Muscle of arm (tissue), 14 donors: ENCODE measurements at places on chromosomes 11 and 22. TPM values are rescaled to one million over a fixed set of nuclear protein-coding genes. Genes with fewer than 3 reads are reported as not detected.

C11orf87 gene
- 0.13 TPM for polyA plus RNA-seq

OR2AG1 gene
- polyA plus RNA-seq: not detected

PICALM gene
- 119 TPM for polyA plus RNA-seq

PEX26 gene
- polyA plus RNA-seq: 11.8 TPM

GSTT4 gene
- polyA plus RNA-seq: not detected

BATF2 gene
- polyA plus RNA-seq: 0.77 TPM

GAB4 gene
- not detected for polyA plus RNA-seq

- DNase-seq: peak; percentile 89
Measured at GRCh38 chr11:69791276-69792180, 16.4 kb upstream of the FGF4 start.

DNA sequence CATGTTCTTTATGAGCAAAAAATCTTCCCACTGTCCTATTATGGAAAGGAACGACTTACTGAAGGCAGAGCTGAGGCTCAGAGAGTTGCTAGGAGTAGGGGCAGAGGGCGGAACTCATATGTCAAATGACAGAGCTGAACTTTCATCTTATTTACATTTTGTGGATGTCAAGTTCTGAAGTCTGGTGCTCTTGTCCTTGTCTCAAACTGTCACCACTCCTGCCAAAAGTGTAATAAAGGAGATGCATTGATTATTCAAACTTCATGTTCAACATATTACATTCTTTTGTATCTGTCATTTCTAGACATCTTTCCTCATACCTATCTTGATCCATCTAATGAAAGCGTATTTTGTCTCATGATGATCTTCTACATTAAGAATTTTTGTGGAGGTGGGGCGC lies 57.1 kb upstream of the C11orf87 start:
- no peak for DNase-seq

- DNase-seq: no peak
Measured at GRCh38 chr11:111361874-111362273, 17.2 kb downstream of the POU2AF1 start.

DNA sequence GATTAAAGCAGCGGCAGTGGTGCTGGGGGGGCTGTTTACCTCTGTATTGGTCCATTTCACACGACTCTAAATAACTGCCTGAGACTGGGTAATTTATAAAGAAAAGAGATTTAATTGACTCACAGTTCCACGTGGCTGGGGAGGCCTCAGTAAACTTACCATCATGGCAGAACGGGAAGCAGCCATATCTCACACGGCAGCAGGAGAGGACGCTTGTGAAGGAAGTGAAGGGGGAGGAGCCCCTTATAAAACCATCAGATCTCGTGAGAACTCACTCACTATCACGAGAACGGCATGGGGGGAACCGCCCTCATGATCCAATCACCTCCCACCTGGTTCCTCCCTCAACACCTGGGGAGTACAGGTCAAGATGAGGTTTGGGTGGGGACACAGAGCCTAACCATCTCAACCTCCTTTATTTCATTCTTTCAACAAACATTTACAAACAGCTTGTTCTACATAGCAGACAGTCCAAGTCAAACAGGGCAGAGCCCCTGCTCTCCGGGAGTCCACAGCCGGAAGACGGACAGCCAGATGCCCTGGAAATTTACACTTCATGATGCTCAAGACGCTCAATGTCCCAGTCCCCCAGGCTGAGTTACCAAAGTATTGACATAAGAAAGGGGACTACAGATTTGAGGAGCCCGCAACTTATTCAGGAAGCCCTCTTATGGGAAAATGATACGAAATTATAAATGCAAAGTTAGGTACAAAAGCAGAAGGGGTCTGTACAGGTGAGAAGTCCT lies 26.3 kb upstream of the HMGXB4 start:
- no peak for DNase-seq

DNA sequence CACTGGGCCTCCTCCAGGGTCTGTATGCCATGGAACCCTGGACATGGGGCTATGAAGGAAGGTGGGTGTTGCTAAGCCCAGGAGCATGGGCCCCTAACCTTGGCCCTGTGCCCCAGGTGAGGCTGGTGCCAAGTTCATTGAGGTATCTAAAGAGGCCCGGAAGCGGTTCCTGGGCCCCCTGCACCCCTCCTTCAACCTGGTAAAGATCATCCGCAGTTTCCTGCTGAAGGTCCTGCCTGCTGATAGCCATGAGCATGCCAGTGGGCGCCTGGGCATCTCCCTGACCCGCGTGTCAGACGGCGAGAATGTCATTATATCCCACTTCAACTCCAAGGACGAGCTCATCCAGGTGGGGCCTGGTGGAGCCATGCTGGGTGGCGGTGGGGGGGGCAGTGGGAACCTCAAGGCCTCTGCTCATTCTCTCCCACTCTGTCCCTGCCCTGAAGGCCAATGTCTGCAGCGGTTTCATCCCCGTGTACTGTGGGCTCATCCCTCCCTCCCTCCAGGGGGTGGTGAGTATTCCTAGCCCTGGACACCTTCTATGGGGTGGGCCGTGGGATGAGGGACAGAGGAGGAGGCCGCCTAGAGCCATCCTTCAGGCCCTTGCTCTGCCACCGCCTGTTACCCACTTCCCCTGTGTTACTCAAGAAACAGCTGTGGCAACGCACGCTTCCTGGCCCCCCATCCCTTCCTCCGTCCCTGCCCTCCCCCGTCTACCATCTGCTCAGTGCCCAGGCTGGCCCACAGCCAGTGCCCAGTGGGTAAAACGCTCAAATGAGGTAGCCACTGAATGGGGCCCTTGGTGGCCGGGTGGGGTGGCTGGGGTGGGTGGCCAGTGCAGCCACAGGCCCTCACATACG lies 3.0 kb downstream of the PNPLA2 start:
- DNase-seq: no peak

- DNase-seq: peak; percentile 56
Measured at GRCh38 chr22:41382098-41382578, 396 bp downstream of the TEF start.

DNA sequence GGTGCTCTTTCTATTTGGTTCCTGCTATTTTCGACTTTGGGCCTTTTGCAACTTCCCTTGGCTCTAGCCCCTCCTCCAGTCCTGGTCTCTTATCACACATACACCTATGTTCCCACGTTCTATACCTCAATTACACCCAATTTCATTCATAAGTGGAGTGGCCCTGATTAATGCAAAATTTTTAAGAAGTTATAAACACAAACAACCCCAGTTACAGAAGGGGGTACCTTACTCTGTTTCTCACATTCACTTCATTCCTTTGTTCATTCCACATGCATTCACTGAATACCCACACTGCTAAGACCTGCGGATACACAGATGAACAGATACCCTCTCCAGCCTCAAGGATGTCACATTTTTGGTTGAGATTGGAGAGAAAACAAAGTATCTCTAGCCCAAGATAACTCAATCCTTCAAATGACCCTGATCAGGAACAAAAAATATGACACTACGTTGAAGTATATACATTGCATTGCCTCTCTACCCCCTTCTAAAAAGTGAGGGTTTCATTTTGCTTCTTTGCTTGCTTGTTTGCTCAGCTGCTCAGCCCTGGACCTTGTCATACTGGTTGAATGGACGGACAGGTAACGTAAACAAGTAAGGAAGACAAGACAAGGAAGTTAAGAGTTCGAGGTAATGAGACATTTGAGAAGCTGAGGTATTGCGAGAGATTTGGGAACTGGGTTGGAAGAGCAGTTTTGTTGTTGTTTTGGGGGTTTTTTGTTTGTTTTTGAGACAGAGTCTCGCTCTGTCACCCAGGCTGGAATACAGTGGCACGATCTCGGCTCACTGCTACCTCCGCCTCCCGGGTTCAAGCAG lies 3.6 kb upstream of the VPS37C start:
- DNase-seq: no peak

- DNase-seq: peak; percentile 7
Measured at GRCh38 chr11:6771926-6772893, at the start of gene OR2AG2. Gene OR2AG2 (minus strand): TSS chr11:6771976. CDS start chr11:6768957, 3,019 bp downstream.

DNA sequence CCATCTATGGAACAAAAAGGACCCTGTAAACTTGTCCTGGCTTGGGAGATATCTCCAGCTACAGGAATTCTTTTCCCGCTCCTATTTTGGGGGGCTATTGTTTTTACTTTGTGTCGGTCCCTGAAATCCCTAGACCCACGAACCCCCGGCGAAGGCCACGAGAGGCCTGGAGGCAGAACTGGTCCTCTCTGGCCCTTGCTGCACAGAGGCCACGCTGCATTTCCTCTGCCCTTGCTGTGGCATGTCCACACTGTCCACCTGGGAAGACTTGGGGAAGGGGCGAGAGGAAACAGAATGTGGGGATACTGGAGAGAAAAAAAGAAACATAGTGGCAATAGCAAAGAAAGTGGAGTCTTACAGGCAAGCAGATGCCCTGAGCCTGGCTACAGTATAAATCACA lies 2.3 kb upstream of the ANO1 start:
- no peak for DNase-seq
